Progenitor cell of endocrine pancreas (in vitro differentiated cells): ENCODE measurements at places on chromosomes 3 and 15.

DNA sequence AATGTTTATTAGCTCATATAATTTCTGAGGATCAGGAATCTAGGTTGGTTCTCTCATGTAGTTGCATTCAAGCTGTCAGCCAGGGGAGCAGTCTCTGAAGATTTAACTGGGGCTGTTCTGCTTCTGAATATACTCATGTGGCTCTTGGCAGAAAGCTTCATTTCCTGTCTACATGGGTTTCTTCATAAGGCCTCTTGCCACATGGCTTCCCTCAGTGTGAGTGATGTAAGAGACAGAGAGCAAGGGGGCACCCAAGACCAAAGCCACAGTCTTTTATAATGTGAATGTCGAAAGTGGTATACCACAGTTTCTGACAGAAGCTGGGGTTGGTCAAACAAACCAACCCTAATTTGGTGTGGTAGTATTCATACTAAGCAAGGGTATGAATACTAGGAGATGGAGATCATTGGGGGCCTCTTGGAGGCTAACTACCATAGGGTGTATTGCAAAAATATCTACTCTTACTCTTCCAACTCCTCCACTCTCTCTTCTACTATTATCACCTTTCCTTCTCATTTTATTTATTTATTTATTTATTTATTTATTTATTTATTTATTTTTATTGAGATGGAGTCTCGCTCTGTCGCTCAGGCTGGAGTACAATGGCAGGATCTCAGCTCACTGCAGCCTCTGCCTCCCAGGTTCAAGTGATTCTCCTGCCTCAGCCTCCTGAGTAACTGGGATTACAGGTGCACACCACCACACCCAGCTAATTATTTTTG, 123.8 kb downstream of the B3GALNT1 start:
- DNase-seq: no peak

- no peak for DNase-seq
Observed at GRCh38 chr3:123799544-123800361, 84.4 kb downstream of the MYLK start.

DNA sequence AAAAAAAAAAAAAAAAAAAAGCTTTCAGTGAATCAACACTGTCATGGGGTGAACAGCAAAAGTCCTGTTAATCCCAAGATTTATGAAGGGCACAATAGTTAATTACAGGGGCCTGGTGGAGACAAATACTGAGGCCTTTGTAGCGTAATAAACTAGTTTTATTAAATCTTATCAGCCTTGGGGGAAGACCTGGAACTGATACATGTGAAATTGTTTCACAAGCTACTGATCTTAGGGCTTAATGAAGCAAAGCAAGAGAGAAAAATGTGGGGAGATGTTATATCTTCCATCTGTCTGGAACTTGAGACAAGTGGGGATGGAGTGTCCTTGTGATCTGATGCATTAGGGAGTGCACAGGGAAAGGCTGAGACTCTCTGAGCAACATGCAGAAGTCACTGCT, 47.9 kb upstream of the OSBPL11 start:
- DNase-seq: no peak

GRCh38 chr15:71148048-71148447, 32.8 kb downstream of the THSD4 start:
- no peak for DNase-seq

- DNase-seq: no peak
Observed at GRCh38 chr3:134699721-134700120, 48.9 kb upstream of the KY start.

- DNase-seq: no peak
Observed at GRCh38 chr3:161316006-161316689, 55.2 kb downstream of the SPTSSB start.

- no peak for DNase-seq
Observed at GRCh38 chr3:172261054-172261453, 187.2 kb downstream of the GHSR start.

DNA sequence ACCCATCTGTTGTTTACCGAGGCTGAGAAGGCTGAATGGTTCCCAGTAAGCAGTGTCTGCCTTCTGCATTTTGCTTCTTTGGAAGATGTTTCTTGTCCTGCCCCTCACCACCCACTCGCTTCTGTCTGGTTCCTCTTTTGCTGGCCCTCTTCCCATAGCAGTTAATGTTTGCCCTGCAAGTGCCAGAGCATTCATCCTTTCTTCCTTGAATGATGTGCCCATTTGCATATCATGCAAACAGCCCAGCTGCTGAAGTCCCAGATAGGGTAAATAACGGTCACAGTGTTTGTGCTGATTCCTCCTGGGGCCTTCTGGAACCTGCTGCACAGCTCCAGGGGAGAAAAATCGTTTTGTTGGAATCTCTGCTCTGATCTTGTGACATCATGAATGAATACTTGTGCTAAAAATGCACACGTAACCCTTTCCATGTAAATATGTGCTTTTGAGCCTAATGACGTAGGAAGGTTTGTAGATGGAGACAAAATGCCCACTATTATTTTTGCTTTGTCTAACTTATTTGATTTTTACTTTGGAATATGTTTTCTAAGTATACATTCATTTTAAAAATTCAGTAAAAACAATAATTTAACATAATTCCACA, 381.0 kb downstream of the SOX2 start:
- DNase-seq: no peak

DNA sequence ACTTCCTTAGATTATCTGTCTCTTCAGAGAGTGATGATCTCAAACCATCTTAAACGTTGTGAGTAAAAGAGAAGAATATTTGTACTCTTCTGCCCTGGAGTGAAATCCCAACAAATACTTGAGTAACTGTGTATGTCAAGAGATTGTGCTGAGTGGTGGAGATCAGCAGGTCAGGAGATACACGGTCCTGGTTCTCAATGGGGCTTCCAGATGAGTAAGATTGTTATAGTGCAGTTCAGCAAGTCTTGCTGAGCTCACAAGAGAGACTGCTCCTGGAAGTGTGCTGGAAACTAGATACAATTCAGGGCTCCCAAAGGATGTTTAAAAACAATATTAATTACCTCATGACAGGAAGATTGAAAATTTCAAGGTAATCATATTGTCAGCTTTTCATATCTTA, 184.3 kb downstream of the AKAP13 start:
- no peak for DNase-seq

- DNase-seq: no peak
Observed at GRCh38 chr3:10397879-10398278, 77.0 kb upstream of the SEC13 start.

DNA sequence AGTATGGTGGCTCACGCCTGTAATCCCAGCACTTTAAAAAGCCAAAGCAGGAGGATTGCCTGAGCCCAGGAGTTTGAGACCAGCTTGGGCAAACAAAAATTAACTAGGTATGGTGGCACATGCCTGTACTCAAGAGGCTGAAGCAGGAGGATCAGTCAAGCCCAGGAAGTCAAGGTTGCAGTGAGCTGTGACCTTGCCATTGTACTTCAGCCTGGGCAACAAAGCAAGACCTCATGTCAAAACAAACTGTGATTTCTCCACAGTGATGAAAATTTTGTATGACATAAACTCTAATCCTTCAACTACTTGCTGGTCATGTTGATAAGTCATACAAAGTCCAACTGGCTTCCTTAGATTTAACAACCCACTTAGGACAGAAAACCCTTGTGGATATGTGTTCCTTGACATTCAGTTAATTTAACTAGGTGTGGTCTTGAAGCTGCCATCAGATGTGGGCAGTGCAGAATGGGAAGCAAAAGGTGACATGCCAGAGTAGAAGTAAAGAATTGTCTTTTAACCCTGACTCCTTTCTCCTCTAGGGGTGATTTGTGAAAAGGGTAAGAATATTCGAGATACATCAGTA, 263.3 kb downstream of the PTPRG start:
- DNase-seq: no peak

DNA sequence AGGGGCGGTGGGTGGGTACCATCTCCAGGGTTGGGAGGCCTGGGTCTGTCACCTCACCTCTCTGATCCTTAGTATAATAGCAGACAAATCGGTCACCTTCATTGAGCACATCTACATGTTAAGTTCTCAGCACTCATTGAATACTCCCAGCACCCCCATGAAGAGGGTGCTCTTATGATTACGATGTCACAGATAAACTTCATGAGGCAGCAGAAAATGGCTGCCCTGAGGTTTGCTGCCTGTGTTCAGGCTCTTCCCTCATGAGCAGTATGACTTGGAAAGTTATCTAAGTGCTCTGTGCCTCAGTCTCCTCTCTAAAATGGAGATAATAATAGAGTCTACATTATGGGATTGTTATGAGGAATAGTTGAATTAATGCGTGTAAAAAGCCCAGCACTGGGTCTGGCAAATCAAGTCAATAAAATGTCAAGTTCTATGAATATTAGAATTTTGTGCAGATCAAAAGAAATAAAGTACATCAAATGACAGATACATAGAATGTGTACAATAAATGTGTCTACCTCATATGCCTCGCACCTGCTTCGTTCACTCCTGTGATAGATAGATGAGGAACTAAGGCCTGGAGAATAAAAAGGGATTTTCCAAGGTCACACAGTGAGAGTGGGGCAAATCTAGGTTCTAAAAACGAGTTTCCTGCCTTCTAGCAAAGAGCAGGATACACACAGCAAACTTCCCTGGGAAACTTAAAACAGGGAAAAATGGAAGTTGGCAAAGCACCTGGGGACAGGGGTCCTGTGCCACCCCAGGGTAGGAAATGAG, 142.2 kb upstream of the MRPS22 start:
- DNase-seq: no peak

- no peak for DNase-seq
Observed at GRCh38 chr3:197031315-197032285, 2.0 kb upstream of the MELTF start.

- no peak for DNase-seq
Observed at GRCh38 chr3:178514401-178514800, 21.8 kb upstream of the KCNMB2 start.

DNA sequence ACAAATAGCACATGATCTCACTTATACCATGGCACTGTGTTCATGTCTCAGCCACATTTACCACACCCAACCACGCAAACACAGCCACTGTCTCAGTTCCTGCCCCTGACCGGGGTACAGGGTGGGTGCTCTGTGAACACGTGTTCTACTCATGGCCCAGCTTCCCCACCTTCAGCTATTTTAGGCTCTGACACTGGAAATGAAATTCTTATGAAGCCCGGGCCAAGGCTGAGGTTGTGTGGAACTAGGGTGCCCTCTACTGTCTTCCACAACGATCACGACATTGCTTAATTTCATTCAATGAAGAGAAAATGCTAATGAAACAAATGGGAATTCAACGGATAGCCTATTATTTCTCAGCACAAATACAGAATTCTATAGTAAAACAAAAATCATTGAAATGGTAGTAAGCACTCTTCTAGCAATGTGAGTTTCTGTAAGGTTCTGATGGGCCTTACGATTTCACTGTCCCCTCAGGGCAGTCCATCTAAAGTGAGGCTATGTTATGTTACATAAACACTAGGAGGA, 2.1 kb upstream of the GABRA5 start:
- no peak for DNase-seq

DNA sequence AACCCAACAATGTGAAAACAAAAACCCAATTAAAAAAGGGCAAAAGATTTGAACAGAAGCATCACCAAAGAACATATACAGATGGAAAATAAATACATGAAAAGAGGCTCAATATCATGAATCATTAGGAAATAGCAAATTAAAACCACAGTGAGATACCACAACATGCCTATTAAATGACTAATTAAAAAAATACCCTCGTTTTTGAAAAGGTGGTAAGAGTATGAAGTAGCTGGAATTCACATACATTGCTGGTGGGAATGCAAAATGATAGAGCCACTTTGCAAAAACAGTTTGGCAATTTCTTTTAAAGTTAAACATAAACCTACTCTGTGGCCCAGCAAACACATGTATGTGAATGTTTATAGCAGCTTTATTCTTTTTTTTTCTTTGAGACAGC, 75.8 kb downstream of the B3GNT5 start:
- no peak for DNase-seq

DNA sequence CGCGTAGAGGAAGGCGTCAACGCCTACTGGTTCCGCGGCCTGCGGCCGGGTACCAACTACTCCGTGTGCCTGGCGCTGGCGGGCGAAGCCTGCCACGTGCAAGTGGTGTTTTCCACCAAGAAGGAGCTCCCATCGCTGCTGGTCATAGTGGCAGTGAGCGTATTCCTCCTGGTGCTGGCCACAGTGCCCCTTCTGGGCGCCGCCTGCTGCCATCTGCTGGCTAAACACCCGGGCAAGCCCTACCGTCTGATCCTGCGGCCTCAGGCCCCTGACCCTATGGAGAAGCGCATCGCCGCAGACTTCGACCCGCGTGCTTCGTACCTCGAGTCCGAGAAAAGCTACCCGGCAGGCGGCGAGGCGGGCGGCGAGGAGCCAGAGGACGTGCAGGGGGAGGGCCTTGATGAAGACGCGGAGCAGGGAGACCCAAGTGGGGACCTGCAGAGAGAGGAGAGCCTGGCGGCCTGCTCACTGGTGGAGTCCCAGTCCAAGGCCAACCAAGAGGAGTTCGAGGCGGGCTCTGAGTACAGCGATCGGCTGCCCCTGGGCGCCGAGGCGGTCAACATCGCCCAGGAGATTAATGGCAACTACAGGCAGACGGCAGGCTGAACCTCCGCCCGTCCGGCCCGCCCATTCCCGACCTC, 4.1 kb downstream of the ISLR2 start:
- DNase-seq: no peak

DNA sequence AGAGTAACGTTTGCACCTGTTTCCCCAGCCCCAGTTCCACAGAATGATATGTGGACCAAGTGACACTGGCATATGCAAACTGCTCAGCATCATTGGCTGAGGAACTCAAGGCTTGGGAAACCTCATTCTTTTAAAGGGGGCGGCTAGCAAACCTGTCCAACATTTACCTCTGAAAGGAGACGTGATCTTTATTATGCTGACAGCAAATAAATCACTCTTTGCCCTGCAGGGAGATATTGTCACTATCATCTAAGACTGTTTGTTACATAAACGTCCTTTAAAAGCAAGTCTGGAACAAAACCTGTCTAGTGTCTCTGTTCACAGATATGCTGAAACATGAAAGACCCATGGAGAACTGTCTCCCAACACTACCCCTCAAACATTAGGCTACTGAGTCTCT, 21.5 kb downstream of the CA12 start:
- DNase-seq: no peak

- no peak for DNase-seq
Observed at GRCh38 chr15:79136434-79137046, 46.0 kb upstream of the RASGRF1 start.

- DNase-seq: no peak
Observed at GRCh38 chr3:123285479-123285878, 83.7 kb downstream of the SEC22A start.

- no peak for DNase-seq
Observed at GRCh38 chr3:157089455-157090221, 70.3 kb downstream of the CCNL1 start.

GRCh38 chr3:184836090-184836822, 24.3 kb downstream of the VPS8 start:
- DNase-seq: no peak

DNA sequence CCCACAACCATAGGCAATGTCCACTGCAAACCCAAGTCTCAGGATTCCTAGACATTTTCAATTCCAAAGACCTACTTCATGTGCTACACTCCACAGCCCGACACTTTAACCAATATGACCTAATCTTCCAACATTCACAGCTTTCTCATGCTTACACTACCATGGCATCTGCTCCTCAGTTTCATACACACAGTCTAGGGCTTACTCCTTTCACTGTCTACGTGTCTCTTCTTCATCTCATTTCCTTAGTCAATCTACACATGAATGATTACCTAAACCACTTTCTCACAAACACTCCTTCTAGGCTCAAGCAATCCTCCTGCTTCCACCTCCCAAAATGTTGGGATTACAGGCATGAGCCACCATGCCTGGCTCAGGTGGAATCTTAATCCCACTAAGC, 106.3 kb downstream of the STAG1 start:
- no peak for DNase-seq

- no peak for DNase-seq
Observed at GRCh38 chr15:27638958-27639357, 460.2 kb downstream of the OCA2 start.

GRCh38 chr15:32117122-32117521, 86.8 kb downstream of the CHRNA7 start:
- DNase-seq: no peak
